Activated CD4-positive, alpha-beta T cell treated with anti-CD3 and anti-CD28 coated beads for 24 hours (primary cell): ENCODE measurements at places on chromosomes 3 and 15.

DNA sequence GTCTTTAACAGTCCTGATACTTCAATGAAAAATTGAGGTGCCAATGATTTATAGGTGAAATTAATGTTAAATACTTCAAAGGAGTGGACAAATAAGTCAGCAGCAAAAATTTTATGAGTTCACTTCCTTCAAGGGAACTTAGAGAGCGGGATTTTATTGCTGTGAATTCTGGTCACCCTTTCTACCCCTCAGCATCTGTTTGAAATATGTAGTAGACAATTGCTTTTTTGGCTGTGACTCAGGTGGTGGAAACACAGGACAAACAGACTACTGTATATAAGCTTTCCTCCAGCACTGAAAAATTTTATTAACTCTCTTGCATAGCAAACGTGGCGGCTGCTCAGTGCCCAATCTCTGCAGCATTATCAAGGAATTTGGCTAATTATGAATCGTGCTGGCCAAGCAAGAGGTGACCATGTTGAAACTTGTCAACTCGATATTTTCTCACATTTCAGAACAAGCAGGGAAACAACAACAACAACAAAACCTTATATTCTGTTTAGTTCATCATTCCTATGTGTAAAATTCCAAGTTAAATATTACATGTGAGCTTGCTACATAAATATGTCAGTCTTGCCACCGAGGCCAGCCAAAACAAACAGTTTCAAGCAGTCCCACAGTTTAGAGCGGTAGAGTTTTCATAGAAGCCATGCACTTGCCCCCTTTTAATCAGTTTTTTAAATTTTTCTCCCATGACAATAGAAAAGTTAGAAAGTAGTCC is 420.2 kb downstream of the FOXP1 start:
- DNase-seq = no peak

GRCh38 chr15:22895465-22896190 is 57.2 kb downstream of the NIPA2 start:
- DNase-seq = no peak

DNA sequence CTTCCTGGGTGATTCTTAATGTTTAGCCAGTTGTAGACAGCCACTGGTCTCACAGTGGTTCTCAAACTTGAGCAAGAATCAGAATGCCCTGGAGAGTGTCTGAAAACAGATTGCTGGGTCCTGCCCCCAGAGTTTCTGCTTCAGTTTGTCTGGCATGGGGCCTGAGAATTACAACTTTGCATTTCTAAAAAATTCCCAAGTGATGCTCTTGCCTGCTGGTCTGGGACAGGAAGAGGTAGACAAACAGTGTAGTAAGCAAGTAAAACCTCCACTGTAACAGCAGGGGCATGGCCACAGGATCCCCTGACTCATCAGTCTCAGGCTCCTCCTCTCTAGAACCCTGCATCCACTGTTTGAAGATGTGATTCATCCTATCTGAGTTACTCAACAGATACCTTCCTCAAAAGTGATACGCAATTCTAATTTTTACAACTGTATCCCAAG is 36.5 kb downstream of the DZIP1L start:
- DNase-seq = no peak

DNA sequence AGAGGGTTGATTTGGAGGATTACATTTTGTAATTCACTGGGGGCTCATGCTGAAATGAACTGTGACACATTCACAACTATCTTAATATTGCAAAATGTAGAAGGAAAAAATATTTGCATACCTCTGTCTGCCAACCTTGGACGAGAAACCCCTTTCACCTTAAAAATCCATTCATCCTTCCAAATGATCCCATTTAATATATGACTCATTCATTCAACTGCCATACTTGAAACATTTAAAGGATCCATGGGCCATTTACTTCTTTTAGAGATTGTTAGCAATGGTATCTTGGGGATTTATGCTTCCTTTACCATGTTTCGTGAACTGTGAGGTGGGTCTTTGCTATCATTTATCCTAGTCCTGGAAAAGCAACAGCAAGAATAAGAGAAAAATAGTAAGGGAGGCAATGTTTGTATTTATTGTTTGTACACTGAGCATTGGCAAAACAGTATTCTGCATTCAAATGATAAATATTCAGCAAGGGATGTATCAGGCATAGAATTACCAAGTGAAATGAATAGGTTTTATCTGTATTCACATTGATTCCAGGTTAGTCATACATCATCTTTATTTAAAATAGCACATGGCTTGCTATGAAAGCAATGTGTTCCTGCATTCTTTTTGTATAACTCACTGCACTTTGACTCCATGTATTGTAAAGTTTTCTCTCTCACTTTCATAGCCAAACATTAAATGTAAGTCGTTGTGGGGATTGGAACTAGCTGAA is 378.1 kb downstream of the NSUN3 start:
- DNase-seq = no peak
